ENCODE measurements at places on chromosomes 11 and 22.
A peak's percentile ranks its signal among the peaks of the same experiment; 100 is the strongest.

DNA sequence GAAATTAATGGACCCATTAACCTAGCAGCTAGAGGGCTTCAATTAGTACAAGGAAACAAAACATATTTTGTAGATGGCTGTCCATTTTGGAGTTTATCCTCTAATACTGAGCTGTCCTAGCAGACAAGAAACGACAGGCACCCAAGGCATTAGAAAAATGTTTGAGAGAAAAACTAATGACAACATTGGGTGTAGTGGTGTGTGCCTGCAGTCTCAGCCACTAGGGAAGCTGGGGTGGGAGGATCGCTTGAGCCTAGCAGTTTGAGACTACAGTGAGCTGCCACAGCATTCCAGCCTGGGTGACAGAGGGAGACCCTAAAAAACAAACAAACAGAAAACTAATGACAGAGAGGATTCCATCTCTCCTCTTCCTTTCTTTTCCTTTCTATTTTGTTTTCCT, 1.5 kb downstream of the A4GALT start:
- no peak for DNase-seq

DNA sequence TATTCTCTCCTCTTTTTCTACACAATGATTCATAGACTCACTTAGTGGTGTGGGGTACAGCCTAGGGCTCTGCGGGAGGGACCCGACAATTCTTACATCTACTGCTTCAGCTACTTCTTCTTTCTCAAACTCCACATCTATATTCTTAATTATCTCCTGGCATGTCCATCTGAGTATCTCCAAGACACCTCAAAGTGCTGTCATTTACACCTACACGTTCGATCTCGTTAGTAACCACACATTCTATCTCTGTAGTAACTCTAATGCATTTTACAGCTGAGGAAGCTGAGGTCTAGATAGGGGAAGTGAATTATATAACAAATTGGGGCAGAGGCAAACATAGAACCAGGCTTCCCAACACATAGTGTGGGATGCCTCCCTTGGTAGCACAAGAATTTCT, 27.7 kb upstream of the RRM1 start:
- DNase-seq: no peak

DNA sequence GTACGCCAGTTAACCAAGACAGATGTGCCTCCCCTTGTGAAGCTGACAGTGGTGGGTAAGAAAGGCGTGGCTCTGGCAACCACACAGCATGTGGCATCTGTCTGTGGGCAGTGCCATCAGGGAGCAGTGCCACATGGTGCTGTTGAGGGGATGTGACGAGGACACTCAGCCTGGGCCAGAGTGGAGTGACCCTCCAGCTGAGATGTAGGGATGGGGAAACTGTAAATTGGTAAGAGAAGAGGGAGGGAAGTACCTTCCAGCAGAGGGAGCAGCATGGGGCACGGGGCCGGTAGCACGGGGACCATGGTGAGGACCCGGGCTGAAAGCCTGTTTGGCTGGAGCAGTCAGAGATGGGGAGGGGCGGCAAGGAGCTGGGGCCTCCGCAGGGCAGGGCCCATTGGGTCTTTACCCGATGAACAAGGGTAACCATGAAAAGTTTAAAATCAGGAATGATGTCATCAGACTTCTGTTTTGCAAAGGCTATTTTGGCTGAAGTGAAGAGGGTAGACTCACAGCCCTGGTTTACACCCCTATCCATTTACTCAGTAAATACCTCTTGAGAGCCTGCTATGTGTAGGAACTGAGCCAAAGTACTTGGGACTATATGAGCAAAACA, 10.4 kb downstream of the TMPRSS6 start:
- DNase-seq: no peak

DNA sequence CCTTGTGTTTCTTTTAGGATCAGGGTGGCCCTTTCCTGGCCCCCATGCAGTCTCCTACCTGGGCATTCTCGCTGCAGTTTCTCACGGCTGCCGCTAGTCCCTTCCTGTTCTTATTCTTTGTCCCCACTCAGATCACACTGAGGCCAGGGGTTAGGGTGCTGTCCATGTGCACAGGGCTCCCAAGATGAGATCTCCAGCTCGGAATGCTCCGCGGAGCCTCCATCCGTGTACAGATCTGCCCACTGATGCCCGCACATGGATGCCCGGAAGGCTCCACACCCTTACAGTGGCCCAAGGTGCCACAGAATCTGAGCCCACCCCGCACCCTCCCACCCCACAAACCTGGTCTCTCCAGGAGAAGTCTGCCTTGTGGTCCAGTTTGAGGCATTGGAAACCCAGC, 457.3 kb downstream of the TBC1D22A start:
- DNase-seq: no peak

- DNase-seq: no peak
Measured at GRCh38 chr22:44682556-44683168, 19.3 kb upstream of the PRR5 start.

DNA sequence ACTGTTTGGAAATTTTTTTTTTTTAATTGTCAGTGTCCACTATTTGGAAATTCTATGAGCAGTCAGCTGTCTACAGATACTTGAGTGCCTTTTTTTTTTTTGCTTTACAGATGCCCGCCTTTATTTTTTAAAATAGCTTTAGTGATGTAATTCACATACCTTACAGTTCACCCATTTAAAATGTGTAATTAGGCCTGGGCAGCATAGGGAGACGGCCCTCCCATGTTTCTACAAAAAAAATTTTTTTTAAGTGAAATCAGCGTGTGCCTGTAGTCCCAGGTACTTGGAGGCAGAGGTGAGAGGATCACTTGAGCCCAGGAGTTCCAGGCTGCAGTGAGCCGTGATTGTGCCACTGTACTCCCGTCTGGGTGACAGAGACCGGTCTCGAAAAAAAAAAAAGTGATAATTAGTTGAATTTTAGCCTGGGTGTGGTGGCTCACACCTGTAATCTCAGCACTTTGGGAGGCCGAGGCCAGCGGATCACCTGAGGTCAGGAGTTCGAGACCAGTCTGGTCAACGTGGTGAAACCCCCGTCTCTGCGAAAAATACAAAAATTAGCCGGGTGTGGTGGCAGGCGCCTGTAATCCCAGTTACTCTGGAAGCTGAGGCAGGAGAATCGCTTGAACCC, 1.5 kb downstream of the ZNF143 start:
- no peak for DNase-seq

DNA sequence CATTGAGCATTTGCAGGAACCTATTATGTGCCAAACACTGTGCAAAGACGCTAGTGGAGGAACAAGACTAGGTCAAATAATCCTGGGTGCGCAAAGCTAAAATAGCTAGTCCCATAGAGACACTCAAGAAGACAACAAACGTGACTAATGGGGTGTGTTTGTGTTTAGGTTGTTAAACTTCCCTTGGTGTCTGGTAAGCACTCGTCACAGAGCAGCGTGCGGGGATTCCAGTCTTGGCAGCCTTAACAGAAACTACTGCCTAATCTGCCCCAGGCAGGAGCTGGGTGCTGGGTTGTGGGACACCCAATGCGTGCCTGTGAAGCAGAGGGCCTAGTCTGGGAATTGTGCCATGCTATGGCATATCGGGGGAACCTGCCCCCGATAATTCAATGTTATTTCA, 10.8 kb upstream of the CALCB start:
- DNase-seq: no peak

- no peak for DNase-seq
Measured at GRCh38 chr22:45793892-45794291, 122.3 kb downstream of the ATXN10 start.

- no peak for DNase-seq
Measured at GRCh38 chr11:127609025-127609773, 608.6 kb upstream of the KIRREL3 start.

GRCh38 chr22:41575533-41575932, 14.1 kb downstream of the PMM1 start:
- no peak for DNase-seq

- peak; percentile 39 for DNase-seq
Measured at GRCh38 chr11:57493507-57494503, 21.7 kb downstream of the SLC43A1 start.

- DNase-seq: no peak
Measured at GRCh38 chr11:30911247-30911646, 325.1 kb upstream of the MPPED2 start.

GRCh38 chr11:113623114-113623513, 83.0 kb downstream of the TMPRSS5 start:
- no peak for DNase-seq

- DNase-seq: no peak
Measured at GRCh38 chr22:20172141-20172613, 21.3 kb upstream of the CCDC188 start.

- no peak for DNase-seq
Measured at GRCh38 chr22:43330178-43331068, 12.7 kb downstream of the SCUBE1 start.
